ENCODE measurements at places on chromosomes 11 and 22.

DNA sequence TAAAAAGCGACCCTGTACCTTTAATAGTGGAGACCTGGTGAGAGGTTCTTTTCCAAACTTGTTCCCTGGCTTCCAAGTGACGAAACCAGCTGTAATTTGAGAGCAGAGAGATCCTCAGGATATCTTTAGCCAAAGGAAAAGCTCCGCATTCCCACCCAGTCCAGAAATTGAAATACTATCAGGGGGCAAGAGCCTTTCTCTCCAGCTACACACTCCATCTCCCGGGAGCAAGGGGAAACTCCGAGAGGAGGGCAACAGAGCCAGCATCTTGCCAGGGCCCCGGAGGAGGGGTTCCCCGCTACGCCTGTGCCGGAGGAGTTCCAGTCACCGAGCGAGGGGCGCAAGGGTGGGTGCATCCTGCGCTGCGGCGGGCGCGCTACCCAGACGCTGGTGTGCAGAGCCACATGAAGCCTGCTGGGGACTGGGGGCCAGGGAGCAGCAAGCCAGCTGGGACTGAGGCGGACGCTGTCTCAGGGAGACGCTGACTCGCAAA, at the start of gene FIBIN:
FIBIN (plus strand) TSS at position 148 of the 493 bp plus-strand sequence. CDS start 415 bp downstream, outside the sequence.
- DNase-seq = no peak

- DNase-seq = no peak
These were observed 30.2 kb upstream of the APOA1 start for GRCh38 chr11:116867619-116868018.

GRCh38 chr11:115591380-115591779, 87.2 kb upstream of the CADM1 start:
- DNase-seq = no peak

- no peak for DNase-seq
These were observed 31.0 kb downstream of the PACS1 start for GRCh38 chr11:66101066-66101464.

GRCh38 chr11:60992842-60993409, 21.4 kb downstream of the CD6 start:
- no peak for DNase-seq

DNA sequence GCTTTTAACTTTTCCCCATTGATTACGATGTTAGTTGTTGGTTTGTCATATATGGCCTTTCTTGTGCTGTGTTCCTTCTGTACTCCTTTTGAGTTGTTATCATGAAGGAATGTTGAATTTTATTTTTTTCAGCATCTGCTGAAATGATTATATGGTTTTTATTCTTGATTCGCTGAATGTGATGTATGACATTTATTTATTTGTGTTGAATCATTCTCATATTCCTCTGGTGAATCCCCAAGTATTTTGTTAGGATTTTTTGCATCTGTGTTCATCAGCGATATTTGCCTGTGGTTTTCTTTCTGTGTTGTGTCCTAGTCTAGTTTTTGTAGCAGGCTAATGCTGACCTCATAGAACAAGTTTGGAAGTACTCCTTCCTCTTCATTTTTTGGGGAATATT, 78.2 kb downstream of the GGT1 start:
- DNase-seq = no peak

- DNase-seq = no peak
These were observed 90.2 kb downstream of the OPCML start for GRCh38 chr11:133441964-133442660.

DNA sequence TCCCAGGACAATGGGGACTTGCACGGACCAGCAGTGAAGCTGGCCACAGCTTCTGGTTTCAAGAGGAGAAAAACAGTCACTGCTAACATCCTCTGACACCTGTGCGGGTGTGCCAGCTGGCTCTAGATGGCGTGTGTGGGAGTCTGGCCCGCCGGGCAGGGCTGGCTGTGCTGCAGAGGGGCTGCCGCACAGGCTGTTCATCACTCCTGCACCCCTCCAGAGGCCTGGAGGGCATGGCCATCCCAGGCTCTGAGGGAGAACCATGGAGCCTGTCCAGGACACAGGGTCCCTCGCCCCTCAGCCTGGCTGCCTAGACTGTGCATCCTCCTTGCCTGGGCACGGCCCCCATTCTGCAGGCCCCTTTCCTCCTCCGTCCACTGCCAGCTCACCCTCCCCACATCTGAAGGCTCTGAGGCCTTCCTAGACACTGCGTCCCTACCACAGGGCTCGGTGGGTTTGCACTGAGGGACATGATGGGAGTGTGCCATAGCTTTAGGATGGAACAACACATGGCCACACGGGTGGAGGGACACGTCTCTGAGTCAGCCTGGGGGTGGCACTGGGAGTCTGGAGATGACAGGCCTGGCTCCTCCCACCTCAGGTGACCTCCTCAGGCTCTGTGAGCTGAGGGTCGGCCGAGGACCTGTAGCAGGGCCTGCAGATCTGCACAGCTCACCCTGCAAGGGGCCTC, 42.1 kb upstream of the GNB1L start:
- no peak for DNase-seq

GRCh38 chr22:20436307-20436767, 1.3 kb downstream of the SCARF2 start:
- no peak for DNase-seq

DNA sequence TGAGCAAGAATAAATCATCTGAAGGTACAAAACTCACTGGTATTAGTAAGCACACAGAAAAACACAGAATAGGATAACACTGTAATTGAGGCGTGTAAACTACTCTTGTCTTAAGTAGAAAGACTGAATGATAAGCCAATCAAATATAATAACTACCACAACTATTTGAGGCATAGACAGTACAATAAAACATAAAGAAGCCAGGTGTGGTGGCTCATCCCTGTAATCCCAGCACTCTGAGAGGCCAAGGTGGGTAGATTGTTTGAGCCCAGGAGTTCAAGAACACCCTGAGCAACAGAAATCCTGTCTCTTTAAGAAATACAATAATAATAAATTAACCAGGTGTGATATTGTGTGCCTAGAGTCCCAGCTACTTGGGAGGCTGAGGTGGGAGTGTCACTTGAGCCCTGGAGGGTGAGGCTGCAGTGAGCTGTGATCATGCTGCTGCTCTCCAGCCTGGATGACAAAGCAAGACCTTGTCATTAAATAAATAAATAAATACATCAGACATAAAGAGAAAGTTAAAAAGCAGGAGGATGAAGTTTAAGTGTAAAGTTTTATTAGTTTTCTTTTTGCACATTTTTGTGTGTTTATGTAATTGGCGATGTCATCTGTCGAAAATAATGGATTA, 390.6 kb downstream of the DYNC2H1 start:
- no peak for DNase-seq

- DNase-seq = no peak
These were observed 110.8 kb downstream of the GRIK4 start for GRCh38 chr11:120622189-120622875.

GRCh38 chr22:47384977-47385376, 622.5 kb downstream of the TBC1D22A start:
- no peak for DNase-seq

- DNase-seq = no peak
These were observed 901.2 kb downstream of the METTL15 start for GRCh38 chr11:29009426-29009825.

GRCh38 chr11:3984896-3985295, 109.7 kb upstream of the RRM1 start:
- DNase-seq = no peak

DNA sequence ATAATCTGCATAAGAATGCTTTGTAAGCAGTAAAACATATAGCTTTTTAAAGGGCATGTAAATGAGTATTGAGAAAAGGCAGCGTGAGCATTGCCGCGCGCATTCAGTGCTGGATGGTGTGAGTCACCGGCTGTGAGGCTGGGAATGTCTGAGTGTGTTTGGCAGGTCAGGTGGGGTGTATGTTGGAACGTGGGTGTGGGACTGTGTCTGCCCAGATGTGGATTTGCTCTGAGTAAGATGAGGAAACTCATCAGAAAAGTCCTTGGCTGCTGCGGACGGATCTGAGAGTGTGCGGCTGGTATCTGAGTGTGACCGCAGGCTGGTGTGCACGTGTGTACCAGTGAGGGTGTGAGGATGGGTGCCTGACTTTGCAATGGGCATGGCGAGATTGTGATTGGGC, 66.2 kb upstream of the NECTIN1 start:
- DNase-seq = no peak

DNA sequence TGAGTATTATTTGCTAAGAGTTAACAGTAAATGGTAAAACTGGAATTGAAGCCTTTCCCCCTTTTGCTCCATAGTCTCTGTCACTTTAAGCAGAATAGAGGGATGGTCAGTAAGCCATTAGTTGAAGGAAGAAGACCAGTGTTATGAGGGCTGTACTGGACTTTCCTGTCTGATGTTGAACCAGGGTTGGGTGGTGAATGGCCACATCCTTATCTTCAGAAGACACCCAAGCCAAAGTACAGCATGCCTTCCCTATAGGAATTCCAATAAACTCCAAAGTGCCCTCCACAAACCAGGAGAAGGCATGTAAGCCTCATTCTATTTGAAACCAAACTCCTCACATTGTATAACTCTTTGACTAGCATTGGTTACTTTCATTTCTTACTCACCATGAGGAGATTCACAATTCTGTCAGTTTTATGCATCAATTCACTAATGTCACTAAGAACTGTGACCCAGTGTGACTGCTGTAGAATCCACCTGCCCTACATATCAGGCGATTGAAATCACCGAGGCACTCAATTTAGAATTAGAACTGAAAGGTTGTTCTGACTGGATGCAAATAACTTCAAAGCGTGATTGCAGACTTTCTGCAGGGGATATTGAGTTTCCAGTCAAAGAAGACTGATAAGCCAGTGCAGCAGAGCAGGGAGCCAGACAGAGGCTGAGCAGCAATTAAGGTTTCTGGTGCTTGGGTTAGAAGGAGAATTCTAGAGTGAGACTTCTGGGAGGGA, 107.1 kb upstream of the DDI1 start:
- DNase-seq = no peak

- no peak for DNase-seq
These were observed 2.0 kb downstream of the FAM83F start for GRCh38 chr22:39996732-39997131.

- DNase-seq = no peak
These were observed 86.9 kb downstream of the STIM1 start for GRCh38 chr11:3942160-3942955.

DNA sequence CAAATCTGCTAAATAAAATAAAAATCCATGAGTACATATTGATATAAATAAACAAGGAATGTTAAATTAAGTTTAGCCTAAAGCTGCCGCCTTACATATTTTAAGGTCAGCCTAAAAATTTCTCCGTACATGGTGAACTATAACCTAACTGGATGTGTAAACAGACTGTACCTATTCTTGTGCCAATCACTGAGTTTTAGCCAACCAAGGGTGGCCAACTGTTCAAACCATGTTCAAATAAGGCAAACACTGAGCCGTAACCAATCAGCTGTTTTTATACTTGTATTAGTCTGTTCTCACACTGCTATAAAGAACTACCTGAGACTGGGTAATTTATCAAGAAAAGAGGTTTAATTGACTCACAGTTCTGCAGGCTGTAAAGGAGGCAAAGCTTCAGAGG, 8.6 kb upstream of the QSER1 start:
- DNase-seq = no peak

Data from Kasumi-1 (cell line).